Activated CD4-positive, alpha-beta T cell treated with anti-CD3 and anti-CD28 coated beads for 24 hours (primary cell): ENCODE measurements at places on chromosomes 4 and X.

DNA sequence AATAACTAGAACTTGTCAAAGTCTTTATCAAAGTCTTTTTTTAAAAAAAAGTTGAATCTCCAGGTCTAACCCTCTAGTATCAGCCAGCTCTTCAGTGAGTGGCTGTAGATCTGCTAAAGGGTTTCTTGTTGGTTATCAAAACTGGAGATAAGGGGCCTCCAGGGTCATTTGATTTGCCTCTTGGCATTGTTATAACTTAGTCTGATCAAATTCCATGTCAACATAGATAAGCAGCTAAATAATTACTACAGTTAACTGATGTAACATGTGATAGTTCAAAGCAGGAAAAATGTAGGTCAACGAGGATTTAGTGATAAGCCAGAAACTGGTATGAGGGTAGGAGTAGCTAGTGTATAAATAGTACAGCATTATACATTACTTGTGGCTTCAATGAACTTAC, 465.1 kb downstream of the PDHA2 start:
- DNase-seq, result no peak

DNA sequence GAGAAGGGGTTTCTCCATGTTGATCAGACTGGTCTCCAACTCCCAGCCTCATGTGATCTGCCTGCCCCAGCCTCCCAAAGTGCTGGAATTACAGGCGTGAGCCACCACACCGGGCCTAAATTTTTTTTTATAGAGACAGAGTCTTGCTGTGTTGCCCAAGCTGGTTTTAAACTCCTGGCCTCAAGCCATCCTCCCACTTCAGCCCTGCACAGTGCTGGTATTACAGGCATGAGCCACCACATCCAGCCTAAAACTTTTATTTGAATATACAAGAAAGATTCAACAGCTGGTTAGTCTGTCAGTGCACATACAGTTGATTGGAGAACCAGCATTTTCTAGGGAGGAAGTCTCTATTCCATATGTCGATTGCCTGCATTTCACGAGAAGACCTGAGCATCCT, 91.2 kb downstream of the LRP2BP start:
- no peak for DNase-seq

DNA sequence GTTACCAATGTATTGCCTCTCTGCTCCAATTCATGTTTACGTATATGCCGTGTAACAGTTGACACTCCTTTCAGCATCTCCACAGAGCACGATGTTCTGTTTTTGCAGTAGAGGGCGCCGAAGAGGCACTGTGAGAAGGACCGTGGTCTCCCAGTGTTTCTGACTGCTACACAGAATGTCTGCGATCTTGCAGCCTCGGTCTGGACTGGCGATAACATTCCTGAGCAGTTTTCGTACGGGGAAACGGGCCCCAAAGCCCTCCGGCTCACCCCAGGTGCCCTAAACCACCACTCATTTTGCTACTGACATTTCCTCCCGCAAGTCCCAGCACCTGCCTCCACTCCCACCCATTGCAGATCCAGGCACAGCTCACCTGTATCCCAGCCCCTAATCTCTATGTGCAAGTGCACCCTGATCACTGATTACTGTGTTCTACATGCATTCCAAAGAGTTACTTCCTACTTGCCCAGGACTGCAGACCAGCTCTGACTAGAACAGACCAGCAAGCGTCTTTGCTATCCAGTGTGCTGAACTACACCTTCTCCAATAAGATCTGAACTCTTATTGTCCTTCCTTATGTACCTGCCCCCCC, 12.4 kb upstream of the NFXL1 start:
- peak; percentile 28 for DNase-seq

DNA sequence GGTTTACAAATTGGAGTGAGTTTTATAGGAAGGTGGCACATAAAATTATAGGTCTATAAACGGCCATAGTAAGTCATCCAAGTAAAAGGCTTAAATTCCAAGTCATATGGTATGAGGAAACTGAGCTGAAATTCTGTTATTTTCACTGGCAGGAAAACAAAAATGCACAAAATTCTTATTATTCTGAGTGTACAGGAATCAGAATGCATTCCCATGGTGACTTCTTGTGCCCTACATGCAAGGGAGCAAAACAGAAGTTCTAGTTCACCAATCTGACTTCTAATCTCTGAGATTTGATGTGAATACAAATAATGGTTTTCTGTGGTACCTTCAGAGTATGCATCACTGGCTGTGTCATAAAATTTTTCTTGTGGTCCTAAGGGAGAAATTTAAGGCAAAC, 102.9 kb downstream of the CLCN4 start:
- no peak for DNase-seq

- DNase-seq, result peak; percentile 55
These were observed 22.1 kb downstream of the TMEM131L start for GRCh38 chr4:153488006-153488891.

DNA sequence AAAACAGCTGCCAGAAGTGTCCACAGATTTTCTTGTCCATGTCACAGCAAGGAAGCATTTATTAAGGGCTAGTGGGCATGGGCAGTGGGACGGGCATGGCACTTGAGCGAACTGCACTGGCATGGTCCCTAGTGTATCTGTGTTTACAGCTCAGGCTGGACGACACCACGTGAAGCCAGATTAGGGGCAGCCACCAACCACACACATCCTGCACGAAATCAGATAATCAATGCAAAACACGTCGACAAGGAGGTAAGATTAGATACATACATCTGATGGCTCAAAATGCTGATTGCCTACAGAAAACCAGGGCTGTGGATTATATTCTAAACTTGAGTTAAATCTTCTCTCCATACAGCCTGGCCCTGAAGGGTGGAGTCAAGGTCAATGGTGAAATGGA, 103.8 kb upstream of the ATP6AP2 start:
- no peak for DNase-seq

DNA sequence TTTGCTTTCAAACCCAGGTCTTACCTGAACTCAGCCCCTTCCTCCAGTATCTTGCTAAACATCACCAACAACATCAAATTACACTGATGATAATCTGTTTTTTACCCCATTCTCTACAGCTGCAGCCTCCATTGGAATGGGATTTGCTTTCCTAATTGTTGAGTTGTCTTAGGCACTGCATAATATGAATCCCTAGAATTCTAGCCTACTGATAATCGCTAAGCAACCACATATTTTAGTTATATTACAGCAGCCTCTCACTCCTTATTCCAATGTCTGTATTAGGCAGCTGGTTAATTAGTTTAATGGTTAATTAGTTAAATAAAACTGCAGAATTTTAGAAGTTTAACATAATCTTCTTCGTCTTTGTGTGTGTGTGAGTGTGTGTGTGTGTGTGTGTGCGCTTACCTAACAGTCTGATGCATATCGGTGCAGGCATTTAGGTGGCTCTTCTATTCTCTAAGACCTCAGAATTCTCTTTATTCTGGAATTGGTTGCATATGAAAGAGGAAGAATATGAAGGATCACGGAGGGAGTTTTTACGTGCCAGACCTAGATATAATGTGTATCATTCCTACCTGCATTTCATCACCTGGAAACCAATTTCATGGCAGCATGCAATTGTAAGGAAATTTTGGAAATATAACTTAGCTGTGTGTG, 5.3 kb upstream of the COMMD8 start:
- DNase-seq, result no peak

GRCh38 chr4:145734576-145735346, 54.8 kb downstream of the C4orf51 start:
- DNase-seq, result no peak

DNA sequence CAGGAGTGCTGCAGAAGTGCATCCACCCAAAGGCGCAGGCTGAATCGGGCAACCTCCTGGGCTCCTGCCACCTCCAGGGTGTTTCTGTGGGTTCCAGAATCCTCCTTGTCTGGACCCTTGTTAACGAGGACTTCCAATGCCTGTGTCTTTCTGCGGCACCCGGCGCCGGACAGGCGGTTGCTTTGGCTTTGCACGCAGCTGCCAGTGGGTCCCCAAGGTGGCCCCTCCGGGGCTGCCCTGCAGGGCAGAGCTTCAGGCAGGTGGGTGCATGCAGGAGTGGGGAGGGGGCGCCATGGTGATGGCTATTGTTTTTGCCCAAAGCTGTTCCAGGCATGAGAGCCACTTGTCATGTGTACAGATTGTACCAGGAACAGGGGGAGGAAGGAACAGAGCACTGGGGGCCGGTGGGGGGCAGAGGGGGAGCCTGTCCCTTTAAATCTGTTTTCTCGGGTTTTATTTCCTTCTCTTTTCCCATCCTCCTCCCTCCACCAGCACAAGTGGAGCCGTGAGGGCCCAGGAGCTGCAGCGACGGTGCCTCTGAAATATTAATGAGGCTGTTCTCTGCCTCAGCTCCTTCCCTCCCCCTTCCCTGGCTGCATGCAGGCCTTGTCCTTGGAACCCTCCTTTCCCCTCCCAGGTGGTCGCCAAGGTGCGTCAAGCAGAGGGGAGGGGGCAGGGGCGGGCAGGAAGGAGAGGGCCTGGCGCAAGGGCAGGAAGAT, 13.1 kb downstream of the ATP2B3 start:
- no peak for DNase-seq

GRCh38 chrX:13498238-13498637, 71.2 kb upstream of the EGFL6 start:
- no peak for DNase-seq

GRCh38 chrX:44903107-44903506, 30.1 kb downstream of the KDM6A start:
- DNase-seq, result no peak

- DNase-seq, result no peak
These were observed 934 bp downstream of the ZNF41 start for GRCh38 chrX:47482065-47482511.

- DNase-seq, result no peak
These were observed 36.1 kb downstream of the MTTP start for GRCh38 chr4:99610605-99611175.

DNA sequence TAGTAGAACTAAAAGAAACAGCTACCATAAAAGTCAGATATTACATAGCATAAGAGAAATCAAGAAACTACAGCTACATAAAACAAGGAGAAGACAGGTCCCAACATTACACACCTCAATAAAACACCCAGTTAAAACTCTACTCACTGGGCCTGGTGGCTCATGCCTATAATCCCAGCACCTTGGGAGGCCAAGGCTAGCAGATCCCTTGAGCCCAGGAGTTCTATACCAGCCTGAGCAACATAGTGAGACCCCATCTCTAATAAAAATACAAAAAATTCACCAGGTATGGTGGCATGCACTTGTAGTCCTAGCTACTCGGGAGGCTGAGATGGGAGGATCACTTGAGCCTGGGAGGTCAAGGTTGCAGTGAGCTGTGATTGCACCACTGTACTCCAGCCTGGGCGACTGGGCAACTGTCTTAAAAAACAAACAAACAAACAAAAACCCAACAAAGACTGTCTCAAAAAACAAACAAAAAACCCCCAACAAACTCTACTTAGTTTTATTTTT, 15.2 kb upstream of the TXLNG start:
- no peak for DNase-seq

- no peak for DNase-seq
These were observed 89.3 kb upstream of the STX18 start for GRCh38 chr4:4631150-4631549.

- no peak for DNase-seq
These were observed 225.6 kb downstream of the FBXW7 start for GRCh38 chr4:152310257-152310656.
